ENCODE measurements at places on chromosomes 4 and X. TPM values are rescaled to one million over a fixed set of nuclear protein-coding genes. Genes with fewer than 3 reads are reported as not detected.

Gene HTR2C
- total RNA-seq = not detected

Gene FRMD7
- not detected for total RNA-seq

Gene CXXC4
- not detected for total RNA-seq

Gene NKX3-2
- 0.15 TPM for total RNA-seq

Gene RNF128
- not detected for total RNA-seq

Gene UGT2B10
- not detected for total RNA-seq

Gene EVC2
- total RNA-seq = 2.5 TPM

Gene DMRTC1
- total RNA-seq = not detected

Gene GLOD5
- total RNA-seq = not detected

All from A549 treated with DMSO at 1 μM for 4 hours (cell line).